ENCODE measurements at places on chromosomes 2 and 18. TPM values are rescaled to one million over a fixed set of nuclear protein-coding genes. Genes with fewer than 3 reads are reported as not detected.

The CCBE1 gene
- not detected for polyA plus RNA-seq

The GCG gene
- polyA plus RNA-seq: not detected

The KLHL30 gene
- polyA plus RNA-seq: not detected

The NCOA1 gene
- 21.4 TPM for polyA plus RNA-seq

The XIRP2 gene
- polyA plus RNA-seq: not detected

The GAREM1 gene
- polyA plus RNA-seq: 1.3 TPM

The SLC9A4 gene
- polyA plus RNA-seq: 0.06 TPM

The SULT1C4 gene
- not detected for polyA plus RNA-seq

The CHST10 gene
- 76.1 TPM for polyA plus RNA-seq

The MYOM1 gene
- 1.7 TPM for polyA plus RNA-seq

The ERBB4 gene
- 0.69 TPM for polyA plus RNA-seq

The FOXI3 gene
- polyA plus RNA-seq: not detected

The TSPYL6 gene
- not detected for polyA plus RNA-seq

The MOGAT1 gene
- not detected for polyA plus RNA-seq

The FRZB gene
- polyA plus RNA-seq: 3.5 TPM

The GALR1 gene
- polyA plus RNA-seq: 0.14 TPM

The TCF4 gene
- 4.2 TPM for polyA plus RNA-seq

The FTCDNL1 gene
- polyA plus RNA-seq: not detected

The CXCR1 gene
- polyA plus RNA-seq: not detected

The C2orf69 gene
- 13.8 TPM for polyA plus RNA-seq

The SLC14A1 gene
- polyA plus RNA-seq: not detected

The PARD6G gene
- 8.8 TPM for polyA plus RNA-seq

The CROCC2 gene
- polyA plus RNA-seq: not detected

The ATP8B1 gene
- polyA plus RNA-seq: not detected

The CNGA3 gene
- 0.64 TPM for polyA plus RNA-seq

The PROKR1 gene
- polyA plus RNA-seq: 0.06 TPM

The PROM2 gene
- polyA plus RNA-seq: 2.2 TPM

The LRRTM1 gene
- polyA plus RNA-seq: 0.86 TPM

The LCT gene
- polyA plus RNA-seq: not detected

The FECH gene
- 17.1 TPM for polyA plus RNA-seq

The LOXHD1 gene
- polyA plus RNA-seq: not detected

All from neural cell (in vitro differentiated cells).